ENCODE measurements at places on chromosomes 5 and 9. TPM values are rescaled to one million over a fixed set of nuclear protein-coding genes. Genes with fewer than 3 reads are reported as not detected.

- H3K4me1 ChIP-seq: no peaks in the 10 kb centered on the region
- H3K27ac ChIP-seq: no peak overlapping the region
- H3K27me3 ChIP-seq: no peaks in the 10 kb centered on the region
Measured at GRCh38 chr5:62043289-62044280, 262.4 kb upstream of the KIF2A start.

DNA sequence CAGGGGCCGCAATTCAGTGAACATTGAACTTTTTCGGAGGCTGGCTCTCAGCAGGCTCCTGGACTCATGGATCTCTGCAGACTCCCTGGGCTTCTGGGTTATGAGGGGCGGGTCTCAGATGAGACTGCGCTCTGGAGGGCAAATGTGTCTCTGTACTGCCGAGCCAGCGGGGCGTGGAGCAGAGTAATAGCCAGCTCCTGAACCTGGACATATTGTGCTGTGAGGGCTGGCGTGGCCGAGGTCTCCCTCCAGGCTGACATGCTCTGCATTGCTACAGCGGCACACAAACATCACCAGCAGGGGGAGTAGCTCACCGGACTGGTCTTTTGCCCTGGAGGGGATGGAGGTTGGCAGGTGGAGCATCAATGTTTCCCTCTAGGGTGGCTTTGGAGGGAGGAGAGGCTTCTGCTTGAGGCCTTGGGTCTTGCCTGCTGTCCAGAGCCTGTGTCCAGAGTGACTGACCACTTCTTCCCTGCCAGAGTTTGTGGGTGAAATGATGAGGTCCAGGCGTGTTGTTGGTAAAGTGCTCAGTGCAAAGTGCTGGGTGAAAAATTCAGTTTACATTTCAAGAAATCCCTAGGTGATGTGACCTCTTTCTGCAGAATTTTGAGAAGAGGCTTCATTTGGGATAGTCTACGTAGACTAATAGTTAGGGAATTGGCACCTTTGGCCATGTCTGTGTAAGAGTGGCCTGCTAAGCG lies 10.9 kb upstream of the GADD45G start:
- H3K36me3 ChIP-seq: no peaks in the 10 kb centered on the region
- no peak overlapping the region for H3K4me3 ChIP-seq
- H3K4me1 ChIP-seq: no peaks in the 10 kb centered on the region
- no peak overlapping the region for H3K27ac ChIP-seq

The CCL27 gene
- total RNA-seq: not detected

The SPEF2 gene
- total RNA-seq: 9.9 TPM

DNA sequence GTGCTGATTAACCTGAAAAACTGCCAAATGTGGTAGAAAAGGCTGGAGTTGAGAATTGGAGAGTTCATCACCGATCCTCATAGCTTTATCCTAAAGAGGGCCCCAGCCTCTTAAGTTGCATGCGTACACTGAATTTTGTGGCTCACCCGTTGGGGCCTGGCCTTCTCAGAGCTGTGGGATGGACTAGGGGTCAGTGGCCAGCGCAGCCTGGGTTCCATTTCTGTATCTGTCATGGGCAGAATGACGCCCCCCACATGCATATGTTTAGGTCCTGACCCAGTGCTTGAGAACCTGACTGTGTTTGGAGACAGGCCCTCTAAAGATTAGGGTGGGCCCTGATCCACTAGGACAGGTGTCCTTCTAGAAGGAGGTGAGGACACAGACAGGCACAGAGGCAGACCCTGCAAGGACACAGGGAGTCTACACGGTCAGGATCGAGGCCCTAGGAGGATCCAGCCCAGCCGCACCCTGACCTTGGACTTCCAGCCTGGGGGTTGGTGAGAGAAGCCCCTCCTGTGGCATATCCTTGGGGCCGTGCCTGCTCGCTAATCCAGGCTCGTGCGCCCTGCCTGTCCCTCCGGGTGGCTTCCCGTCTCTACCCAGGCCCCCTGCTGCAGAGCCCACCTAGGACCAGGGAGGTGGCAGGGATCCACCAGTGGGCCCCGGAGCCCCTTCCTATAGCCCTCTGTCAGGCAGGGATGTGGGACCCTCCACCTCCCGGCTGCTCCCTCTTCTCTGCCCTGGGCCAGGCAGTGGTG lies 32.2 kb downstream of the NDUFS6 start:
- H3K27ac ChIP-seq: no peak overlapping the region
- H3K4me3 ChIP-seq: no peak overlapping the region
- H3K4me1 ChIP-seq: no peaks in the 10 kb centered on the region
- DNase-seq: peak; percentile 48
- no peaks in the 10 kb centered on the region for H3K36me3 ChIP-seq

- DNase-seq: no peak
- no peaks in the 10 kb centered on the region for H3K4me1 ChIP-seq
- no peaks in the 10 kb centered on the region for H3K27me3 ChIP-seq
Measured at GRCh38 chr5:58447226-58447625, 12.7 kb downstream of the PLK2 start.

DNA sequence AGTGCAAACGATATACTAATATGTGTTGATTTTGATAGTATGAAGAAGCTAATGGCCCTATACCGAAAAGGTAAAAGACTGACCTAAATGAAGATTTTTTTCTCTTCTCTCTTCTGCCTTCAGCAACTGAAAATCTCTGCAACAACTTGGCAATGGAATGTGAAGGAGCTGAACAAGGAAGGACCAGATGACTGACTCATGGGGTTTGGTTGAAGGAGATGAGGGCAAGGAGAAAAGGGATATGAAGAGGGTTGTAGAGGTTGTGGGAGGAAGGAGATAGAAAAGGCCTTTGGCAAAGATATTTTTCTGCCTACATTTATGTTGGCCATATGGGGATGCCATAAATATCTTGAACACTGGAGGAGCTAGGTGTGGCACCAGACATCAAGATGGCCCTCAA lies 129.7 kb upstream of the CHD1 start:
- H3K4me1 ChIP-seq: no peaks in the 10 kb centered on the region
- no peaks in the 10 kb centered on the region for H3K36me3 ChIP-seq
- H3K4me3 ChIP-seq: no peak overlapping the region
- DNase-seq: no peak

The SLCO6A1 gene
- not detected for total RNA-seq

GRCh38 chr5:40499518-40500273 lies 180.0 kb upstream of the PTGER4 start:
- H3K4me1 ChIP-seq: peaks cover 4% of the 10 kb centered on the region
- no peak overlapping the region for H3K4me3 ChIP-seq
- DNase-seq: no peak
- no peaks in the 10 kb centered on the region for H3K27me3 ChIP-seq
- H3K27ac ChIP-seq: no peak overlapping the region
- H3K36me3 ChIP-seq: no peaks in the 10 kb centered on the region

GRCh38 chr9:86454701-86455615 lies 100.7 kb upstream of the TUT7 start:
- H3K27ac ChIP-seq: no peak overlapping the region
- H3K27me3 ChIP-seq: no peaks in the 10 kb centered on the region
- no peaks in the 10 kb centered on the region for H3K36me3 ChIP-seq
- no peak for DNase-seq
- H3K4me1 ChIP-seq: no peaks in the 10 kb centered on the region
- H3K4me3 ChIP-seq: no peak overlapping the region

The NR4A3 gene
- total RNA-seq: 3.8 TPM

- no peak for DNase-seq
- H3K27me3 ChIP-seq: no peaks in the 10 kb centered on the region
- no peak overlapping the region for H3K27ac ChIP-seq
- no peaks in the 10 kb centered on the region for H3K4me1 ChIP-seq
- no peak overlapping the region for H3K4me3 ChIP-seq
Measured at GRCh38 chr5:124371111-124371706, 375.2 kb downstream of the ZNF608 start.

The SLC34A1 gene
- total RNA-seq: not detected

- H3K27me3 ChIP-seq: no peaks in the 10 kb centered on the region
- peaks cover 39% of the 10 kb centered on the region for H3K36me3 ChIP-seq
- no peak overlapping the region for H3K27ac ChIP-seq
- peaks cover 10% of the 10 kb centered on the region for H3K4me1 ChIP-seq
Measured at GRCh38 chr9:98242426-98242825, 13.0 kb downstream of the TBC1D2 start.

The DAB2IP gene
- total RNA-seq: 81.6 TPM

The PAEP gene
- not detected for total RNA-seq

- no peaks in the 10 kb centered on the region for H3K36me3 ChIP-seq
- no peaks in the 10 kb centered on the region for H3K27me3 ChIP-seq
- H3K4me1 ChIP-seq: peaks cover 9% of the 10 kb centered on the region
- H3K27ac ChIP-seq: peak overlapping the region; percentile 76
- peak; percentile 95 for DNase-seq
Measured at GRCh38 chr9:134130503-134131375, 5.1 kb upstream of the WDR5 start.

- H3K4me1 ChIP-seq: peaks cover 12% of the 10 kb centered on the region
- H3K36me3 ChIP-seq: no peaks in the 10 kb centered on the region
- DNase-seq: no peak
- no peak overlapping the region for H3K27ac ChIP-seq
- H3K27me3 ChIP-seq: no peaks in the 10 kb centered on the region
- H3K4me3 ChIP-seq: no peak overlapping the region
Measured at GRCh38 chr5:42877431-42877830, 65.7 kb upstream of the SELENOP start.

GRCh38 chr9:88180081-88180765 lies 41.9 kb upstream of the SPATA31C2 start:
- no peaks in the 10 kb centered on the region for H3K27me3 ChIP-seq
- no peaks in the 10 kb centered on the region for H3K36me3 ChIP-seq
- H3K4me1 ChIP-seq: no peaks in the 10 kb centered on the region
- H3K4me3 ChIP-seq: no peak overlapping the region

GRCh38 chr5:74017786-74018211 lies 391.8 kb downstream of the ARHGEF28 start:
- DNase-seq: no peak
- H3K4me1 ChIP-seq: no peaks in the 10 kb centered on the region
- H3K36me3 ChIP-seq: no peaks in the 10 kb centered on the region
- no peaks in the 10 kb centered on the region for H3K27me3 ChIP-seq
- no peak overlapping the region for H3K27ac ChIP-seq

The ENTPD2 gene
- total RNA-seq: 0.41 TPM

DNA sequence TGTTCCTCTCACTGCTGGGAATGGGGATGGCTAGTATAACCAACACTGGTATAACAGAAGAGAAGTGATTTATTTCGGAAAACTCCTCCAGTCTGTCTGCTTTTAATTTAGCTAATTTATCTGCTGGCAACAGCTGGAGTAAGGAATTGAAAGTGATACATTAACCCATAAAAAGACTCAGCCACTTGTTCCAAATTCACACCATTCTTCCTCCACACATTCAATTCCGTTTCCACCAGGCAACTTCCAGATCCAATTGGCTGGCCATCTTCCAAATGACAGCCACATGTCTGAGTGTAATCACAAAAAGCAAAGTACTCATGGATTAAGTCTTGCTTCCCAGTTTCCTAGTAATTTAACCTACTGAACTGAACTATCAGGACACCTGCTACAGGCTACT lies 77.1 kb upstream of the RETREG1 start:
- H3K4me3 ChIP-seq: no peak overlapping the region
- H3K27ac ChIP-seq: no peak overlapping the region
- H3K36me3 ChIP-seq: peaks cover 74% of the 10 kb centered on the region
- H3K27me3 ChIP-seq: no peaks in the 10 kb centered on the region
- H3K4me1 ChIP-seq: no peaks in the 10 kb centered on the region
- no peak for DNase-seq

DNA sequence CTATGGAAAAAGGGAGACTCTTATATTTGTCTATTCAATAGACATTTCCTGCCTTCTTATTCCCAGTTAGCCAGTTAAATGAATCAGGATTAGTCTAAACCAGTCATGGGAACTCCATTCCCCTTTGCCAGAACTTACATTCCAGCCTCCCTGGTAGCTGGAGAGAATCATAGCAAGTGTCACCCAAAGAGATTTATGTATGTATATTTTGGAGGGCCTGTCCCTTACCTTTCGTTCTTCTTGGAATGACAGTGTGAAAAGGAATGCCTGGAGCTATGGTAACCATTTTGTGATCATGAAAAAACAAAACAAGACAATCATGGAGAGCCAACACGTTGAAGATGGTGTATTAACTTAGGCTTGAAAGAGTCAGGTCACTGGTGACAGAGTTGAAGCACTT lies 627.7 kb downstream of the CCDC171 start:
- no peak for DNase-seq
- H3K27ac ChIP-seq: no peak overlapping the region
- no peaks in the 10 kb centered on the region for H3K36me3 ChIP-seq
- H3K4me1 ChIP-seq: no peaks in the 10 kb centered on the region
- no peaks in the 10 kb centered on the region for H3K27me3 ChIP-seq

The PROB1 gene
- 1.9 TPM for total RNA-seq

GRCh38 chr5:31682025-31682424 lies 43.1 kb downstream of the PDZD2 start:
- H3K27ac ChIP-seq: no peak overlapping the region
- no peaks in the 10 kb centered on the region for H3K4me1 ChIP-seq
- H3K36me3 ChIP-seq: no peaks in the 10 kb centered on the region
- H3K4me3 ChIP-seq: no peak overlapping the region

The CCDC69 gene
- 81.9 TPM for total RNA-seq

The ST8SIA4 gene
- 17.8 TPM for total RNA-seq

DNA sequence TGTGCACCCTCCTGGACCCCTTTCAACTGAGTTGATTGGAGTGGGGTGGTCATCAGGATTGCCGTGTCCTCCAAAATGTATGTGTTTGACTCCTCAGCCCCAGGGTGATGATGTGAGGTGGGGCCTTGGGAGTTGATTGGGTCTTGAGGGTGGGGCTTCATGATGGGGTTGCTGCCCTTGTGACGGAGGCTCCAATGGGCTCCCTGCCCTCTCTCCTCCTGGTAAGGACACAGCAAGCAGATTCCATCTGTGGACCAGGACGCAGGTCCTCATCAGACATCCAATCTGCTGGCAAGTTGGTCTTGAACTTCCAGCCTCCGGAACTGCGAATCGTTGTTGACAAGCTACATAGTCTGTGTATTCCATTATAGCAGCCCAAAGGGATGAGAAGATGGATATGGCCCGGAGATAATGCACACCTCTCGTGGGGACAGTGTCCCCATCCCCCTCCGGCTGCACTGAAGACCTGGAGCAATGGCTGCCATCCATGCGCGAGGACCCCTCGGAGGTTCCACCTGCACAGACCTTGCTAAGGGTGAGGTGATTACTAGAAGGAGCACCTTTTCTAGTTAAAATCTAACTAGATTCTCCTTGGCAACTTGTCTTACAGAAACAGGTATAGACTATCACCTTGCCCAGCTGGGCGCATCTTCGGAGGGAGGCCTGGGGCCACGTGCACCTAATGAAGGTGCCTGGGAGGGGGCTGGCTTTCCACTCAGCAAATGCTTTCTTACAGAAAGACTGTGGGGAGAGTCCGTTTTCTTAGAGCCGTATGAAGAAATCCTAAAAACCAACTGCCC lies 75.7 kb upstream of the IRX4 start:
- H3K27ac ChIP-seq: no peak overlapping the region
- no peaks in the 10 kb centered on the region for H3K4me1 ChIP-seq
- H3K4me3 ChIP-seq: no peak overlapping the region
- no peaks in the 10 kb centered on the region for H3K27me3 ChIP-seq

The CCNI2 gene
- total RNA-seq: 0.55 TPM

The DDX4 gene
- total RNA-seq: not detected

GRCh38 chr5:139687656-139688055 lies 39.5 kb downstream of the CXXC5 start:
- H3K4me3 ChIP-seq: no peak overlapping the region
- DNase-seq: no peak
- H3K4me1 ChIP-seq: peaks cover 11% of the 10 kb centered on the region
- no peaks in the 10 kb centered on the region for H3K27me3 ChIP-seq
- no peak overlapping the region for H3K27ac ChIP-seq

- no peak for DNase-seq
- no peaks in the 10 kb centered on the region for H3K4me1 ChIP-seq
- peaks cover 3% of the 10 kb centered on the region for H3K27me3 ChIP-seq
- H3K36me3 ChIP-seq: no peaks in the 10 kb centered on the region
Measured at GRCh38 chr5:176171171-176171760, 67.0 kb upstream of the SIMC1 start.

The NCS1 gene
- total RNA-seq: 5.7 TPM

- no peak overlapping the region for H3K4me3 ChIP-seq
- no peak for DNase-seq
- no peaks in the 10 kb centered on the region for H3K27me3 ChIP-seq
- no peaks in the 10 kb centered on the region for H3K36me3 ChIP-seq
Measured at GRCh38 chr5:143850050-143850683, 38.2 kb downstream of the HMHB1 start.

Data from upper lobe of right lung (tissue), 1 donor.